ENCODE measurements at places on chromosomes 4 and X.

GRCh38 chrX:31656013-31656412 is 584.2 kb upstream of the FTHL17 start:
- DNase-seq: no peak

DNA sequence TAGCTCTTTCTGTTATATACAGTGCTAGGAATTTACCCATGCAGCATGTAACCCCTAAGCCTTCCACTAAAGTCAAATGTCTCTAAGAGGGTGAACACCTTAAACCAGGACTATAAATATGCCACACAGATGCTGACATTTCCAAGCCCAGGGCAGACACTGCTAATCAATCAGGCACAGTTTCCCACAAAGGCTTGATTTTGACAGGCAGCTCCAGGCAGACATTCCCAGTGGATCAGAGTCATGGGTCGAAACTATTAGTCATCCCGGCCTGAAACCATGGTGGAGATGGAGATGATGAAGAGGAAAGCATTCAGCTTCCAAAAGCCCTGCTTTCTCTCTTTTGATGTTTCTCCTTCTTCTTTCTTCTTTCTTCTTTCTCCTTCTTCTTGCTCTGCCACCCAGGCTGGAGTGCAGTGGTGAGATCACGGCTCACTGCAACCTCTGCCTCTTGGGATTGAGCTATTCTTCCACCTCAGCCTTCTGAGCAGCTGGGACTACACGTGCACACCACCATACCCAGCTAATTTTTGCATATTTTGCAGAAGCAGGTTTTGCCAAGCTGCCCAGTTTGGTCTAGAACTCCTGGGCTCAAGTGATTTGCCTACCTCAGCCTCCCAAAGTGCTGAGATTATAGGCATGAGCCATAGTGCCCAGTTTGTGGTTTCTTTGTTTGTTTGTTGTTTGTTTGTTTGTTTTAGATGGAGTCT is 21.0 kb upstream of the SORCS2 start:
- DNase-seq: no peak

DNA sequence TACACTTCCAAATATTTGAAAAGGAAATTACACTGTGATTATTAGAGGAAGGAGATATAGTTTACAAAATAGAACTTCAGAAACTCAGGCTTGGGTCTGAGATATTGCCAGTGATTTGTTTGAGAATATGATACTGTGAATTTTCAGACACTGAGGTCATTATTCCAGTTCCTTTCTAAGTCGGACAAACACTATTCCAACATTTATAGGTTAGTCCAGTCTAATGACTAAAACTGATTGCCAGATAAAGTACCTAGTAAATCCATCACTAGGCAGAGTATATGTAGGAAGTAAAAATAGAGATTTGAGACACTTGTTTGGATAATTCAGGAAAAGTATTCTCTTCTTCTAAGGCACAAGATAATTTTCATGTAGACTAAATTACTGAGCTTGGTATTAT is 13.2 kb downstream of the MTTP start:
- DNase-seq: no peak

DNA sequence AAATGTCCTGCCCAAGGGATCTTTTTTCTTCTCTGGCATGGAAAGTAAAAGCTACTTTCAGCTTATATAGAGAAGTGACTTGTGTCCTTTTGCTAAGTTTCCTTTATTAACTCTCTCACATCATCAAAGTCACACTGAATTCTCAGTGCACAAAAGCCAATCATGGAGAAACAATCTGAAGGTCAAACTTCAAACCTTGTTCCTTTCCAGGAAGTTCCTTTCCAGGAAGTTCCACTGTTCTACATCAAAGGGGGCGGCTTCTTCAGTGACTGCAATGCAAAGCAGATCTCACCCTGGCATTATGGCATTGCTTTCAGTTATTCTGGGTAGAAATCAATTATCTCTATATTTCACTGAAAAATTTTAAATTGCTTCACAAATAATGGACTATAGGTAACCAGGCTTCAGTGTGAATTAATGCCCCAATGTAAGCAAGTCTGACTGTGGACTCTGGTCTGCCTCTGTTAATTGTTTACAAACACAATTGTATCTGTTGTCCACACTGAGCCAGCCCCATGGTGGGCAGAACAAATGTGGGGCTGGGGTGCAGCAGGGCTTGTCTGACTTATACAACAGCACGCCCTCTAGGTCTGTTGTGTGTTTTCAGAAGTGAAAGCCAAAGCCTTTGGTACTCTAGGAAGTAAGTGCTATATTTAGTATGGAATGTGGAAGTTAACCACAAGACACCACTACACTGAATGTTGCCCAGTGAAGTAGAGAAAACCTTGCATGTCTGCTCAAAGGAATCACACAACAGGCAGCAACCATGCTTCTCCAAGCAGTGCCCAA is 98.8 kb downstream of the CDS1 start:
- DNase-seq: no peak

DNA sequence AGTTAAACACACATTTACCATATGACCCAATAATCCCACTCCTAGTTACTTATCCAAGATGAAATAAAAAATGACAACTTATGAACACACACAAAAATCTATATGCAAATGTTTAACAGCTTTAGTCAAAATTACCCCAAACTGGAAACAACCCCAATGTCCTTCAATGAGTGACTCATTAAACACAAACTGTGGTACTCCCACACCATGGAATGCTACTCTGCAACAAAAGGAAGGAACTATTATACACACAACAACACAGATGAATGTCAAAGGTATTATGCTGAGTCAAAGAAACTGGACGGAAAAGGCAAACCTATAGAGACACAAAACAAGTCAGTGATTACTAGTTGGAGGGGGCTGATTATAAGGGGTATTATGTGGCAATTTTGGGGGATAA is 40.5 kb downstream of the MED14 start:
- DNase-seq: no peak

DNA sequence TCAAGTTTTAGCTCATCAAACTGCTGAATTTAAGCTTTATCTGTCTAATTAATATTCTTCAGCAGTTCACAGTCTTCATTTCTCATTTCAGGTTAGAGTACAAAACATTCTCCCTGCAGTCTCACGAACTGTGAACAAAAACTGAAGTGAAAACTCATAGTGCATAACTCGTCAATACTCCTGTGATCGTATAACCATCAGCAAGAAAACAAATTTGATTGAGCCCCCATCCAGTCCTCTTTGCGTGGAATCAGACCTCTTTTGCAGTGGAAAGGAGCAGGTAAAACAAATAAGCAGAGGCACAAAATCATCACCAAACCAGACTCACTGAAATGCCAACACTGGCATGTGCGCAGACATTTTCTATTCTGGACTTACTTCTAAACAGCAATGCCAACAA is 12.7 kb downstream of the ADAM29 start:
- DNase-seq: no peak

GRCh38 chrX:146186540-146186939 is 368.9 kb downstream of the SLITRK2 start:
- DNase-seq: no peak

DNA sequence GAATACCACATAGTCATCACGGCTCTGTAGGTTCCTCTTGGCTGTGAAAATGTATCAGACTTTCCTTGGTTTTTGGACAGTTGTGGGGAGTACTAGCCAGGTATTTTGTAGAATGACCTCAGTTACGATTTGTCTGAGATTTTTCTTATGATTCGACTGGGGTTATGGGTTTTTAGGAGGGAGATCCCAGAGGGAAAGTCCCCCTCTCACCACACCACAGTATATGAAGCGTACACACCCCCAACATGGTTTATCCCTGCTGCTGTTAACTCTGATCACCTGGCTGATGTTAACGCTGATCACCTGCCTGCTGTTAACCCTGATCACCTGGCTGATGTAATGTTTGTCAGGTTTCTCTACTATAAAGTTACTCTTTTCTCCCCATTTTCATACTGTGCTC is 72.6 kb downstream of the ANAPC4 start:
- DNase-seq: no peak

DNA sequence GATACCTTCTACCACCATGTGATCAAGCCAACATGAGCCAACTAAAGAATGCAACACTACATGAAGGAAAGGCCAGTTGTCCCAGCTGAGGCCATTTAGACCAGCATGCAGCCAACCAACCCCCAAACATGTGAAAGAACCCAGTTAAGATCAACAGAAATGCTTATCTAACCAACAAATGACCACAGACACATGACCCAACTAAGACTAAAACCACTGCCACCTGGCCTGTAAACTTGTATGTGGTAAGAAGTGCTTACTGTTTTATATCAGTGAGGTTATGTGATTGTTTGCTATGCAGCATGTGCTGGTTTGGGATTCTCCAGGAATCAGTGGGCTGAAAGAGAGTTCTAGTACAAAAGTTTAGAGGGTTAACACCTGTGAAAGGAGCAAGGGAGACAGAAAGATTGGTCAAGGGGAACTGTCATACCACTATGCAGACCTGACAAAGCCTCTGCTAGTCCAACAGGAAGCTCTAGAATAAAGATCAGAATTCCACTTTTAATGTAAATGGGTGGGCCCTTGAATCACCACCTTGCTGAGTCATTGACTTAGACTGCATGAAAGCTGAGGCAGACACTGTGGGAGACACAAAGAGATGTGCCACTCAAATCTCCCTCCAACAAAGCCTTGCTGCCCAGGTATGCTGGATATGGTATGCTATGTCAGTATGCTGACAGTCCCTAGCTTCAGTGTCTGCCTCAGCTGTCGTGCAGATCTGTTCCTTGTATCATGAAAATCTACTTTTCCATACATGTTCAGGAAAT is 6.1 kb upstream of the SH3D19 start:
- DNase-seq: no peak

DNA sequence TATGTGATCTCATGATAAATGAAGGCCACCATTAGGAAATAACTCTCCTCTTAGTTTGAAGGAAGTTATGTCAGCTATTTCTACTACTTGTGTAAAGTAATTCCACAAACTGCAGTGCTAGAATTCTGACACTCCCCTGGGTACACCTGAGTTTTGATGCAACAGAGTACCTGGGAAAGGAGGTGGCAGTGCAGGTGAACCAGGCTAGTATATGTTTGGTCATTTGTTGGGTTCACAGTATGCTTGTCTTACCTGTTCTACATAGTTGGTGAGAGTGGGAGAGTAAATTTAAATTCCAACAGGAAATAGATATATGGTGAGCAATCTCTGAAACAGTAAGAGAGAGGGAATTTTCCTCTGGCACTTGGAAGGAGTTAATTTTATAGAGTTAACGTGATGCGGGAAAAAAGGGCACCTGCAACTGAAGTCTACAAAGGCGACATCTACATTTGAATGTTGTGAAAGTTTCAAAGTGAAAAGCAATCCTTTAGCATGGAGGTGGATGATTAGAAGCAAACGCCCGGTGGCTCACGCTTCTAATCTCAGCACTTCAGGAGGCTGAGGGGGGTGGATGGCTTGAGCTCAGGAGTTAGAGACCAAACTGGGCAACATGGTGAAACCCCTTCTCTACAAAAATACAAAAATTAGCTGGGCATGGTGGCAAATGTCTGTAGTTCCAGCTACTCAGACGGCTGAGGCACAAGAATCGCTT is 8.3 kb upstream of the SLC10A6 start:
- DNase-seq: no peak

DNA sequence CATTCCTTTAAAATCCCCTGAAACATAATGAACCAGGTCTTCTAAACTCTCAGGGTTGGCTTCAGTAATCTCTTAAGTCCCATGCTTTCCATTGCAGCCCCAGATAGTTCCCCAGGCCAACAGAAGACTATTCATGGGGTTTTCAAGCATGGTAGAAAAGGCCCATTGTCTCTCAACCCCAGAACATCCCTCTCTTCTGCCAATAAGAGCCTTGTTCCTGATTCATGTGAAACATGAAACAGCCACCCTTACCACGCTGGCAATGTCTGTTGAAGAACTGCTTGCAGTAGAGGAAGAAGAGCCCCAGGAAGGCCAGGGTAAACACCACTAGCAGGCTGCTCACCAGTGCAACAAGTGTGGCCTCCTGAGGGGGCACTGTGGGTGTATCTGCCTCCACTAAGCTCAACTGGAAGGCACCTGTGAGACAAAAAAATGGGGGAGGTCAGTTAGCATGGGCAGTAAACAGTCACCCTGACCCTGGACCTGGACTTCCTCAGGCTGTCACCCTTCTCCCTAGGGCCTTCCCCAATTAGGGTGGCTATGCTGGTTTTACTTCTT is 36.4 kb downstream of the EDA2R start:
- DNase-seq: no peak

DNA sequence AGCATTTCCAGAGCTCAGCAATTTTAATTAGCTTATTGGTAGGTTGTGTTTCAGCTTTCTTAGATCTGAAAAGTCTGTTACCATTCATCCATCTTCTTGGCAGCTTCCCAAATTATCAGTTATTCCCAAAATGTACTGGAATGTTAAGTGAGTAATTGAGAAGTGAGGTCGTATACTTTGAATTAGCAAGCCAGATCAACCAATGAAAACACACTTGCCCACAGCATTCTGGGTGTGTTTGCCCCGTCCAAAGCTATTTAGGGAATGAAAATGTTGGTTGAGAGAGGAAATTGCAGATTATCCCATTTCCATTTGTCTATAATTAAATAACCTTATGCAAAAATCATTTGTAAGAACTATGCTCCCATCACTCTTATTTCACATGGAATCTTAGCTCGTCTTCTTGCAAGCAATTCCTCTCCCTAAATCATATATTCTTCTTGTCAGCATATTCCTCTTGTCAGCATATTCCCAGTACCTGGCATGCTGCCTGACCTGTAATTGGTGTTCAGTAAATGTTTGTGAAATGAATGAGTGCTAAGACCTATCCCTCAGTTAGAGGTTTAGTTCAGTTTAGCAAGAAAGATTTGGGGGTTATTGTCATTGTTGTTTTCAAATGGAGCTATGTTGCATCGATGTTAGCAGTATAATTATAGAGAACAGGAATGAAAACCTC is 23.3 kb upstream of the ANTXR2 start:
- no peak for DNase-seq

DNA sequence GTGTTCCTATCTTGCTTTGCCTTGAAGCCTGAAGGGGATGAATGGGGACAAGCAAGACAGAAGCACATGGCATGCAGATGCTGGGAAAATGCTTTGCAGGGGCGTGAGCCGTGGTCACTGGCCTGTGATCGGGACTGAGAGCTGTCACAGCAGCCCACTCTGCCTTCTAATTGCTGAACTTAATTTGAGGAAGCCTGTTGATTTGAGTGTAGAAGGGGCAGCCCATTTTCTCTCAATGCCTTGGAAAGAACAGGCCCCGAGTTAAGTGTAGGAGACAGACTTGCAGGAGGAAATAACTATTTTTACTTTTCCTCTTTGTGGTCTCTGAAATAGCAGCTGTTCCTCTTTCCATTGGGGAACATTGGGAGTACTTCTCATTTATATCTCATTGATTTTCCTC is 26.1 kb upstream of the TBC1D1 start:
- no peak for DNase-seq

DNA sequence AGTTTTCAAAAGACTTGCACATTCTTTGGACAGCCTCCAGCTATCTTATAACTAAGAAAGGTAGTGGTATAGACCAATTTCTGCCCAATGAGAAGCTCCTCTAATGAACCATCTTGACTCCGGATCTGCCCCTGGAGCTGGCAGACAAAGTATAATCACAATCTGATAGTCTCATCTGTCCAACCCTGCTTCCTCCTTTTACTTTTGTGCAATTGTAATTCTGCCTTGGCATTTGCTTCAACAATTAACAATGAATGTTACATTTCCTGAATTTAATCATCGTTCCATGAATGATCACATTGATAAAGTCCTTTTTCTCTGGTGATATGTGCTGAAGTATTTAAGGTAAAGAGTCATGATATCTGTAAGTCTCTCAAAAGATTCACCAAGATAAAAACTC is 27.8 kb downstream of the FRYL start:
- no peak for DNase-seq
